CD4-positive, alpha-beta T cell treated with Interleukin-1 beta for 1 hour (primary cell): ENCODE measurements at places on chromosomes 13 and 19.

DNA sequence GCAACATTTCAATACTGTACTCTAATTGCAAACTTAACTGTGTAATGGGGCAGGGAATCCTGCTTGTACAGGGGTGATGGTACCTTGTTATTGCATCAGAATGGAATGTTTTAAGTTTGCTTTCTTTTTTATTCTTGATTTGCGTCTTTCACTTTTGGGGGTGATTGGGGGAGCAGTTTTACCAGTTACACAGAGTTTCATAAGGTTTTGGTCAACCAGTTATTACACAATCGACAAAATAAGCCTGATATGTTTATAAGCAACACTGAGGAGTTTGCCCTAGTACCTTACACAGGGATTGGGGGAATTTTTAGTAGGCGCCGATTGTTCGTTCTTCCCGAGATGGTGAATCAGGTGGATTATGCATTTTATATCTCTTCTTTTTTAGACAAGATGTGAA lies 2.7 kb downstream of the KLF5 start:
- no peak for DNase-seq

DNA sequence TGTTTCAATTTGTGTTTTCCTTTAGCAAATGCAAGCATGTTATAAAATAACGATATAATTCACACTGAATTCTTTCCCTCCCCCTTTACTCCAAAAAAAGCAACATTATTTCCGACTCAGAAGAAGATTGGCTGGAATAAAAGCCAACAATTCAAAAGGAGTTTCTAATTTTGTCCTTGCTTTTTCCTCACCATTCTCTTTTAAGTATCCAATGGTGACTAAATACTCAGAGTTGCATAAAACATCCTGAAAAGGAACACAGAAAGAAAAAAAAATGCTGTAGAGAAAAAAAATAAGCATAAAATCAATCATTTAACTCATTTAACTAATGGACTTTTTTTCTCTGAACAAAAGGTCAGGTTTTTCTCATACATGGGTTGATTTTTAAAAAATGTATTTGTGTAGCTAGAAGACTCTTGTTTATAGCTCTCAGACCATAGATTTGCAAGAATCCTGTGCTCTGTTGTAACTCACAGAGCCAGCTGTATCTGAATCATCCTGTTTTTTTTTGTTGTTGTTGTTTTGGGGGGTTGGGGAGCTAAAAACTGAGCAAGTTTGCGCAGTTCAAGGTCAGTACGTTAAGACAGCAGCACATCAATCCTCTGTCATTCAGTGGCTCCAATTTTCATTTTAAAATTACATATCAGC lies 108.1 kb downstream of the PCDH17 start:
- no peak for DNase-seq

DNA sequence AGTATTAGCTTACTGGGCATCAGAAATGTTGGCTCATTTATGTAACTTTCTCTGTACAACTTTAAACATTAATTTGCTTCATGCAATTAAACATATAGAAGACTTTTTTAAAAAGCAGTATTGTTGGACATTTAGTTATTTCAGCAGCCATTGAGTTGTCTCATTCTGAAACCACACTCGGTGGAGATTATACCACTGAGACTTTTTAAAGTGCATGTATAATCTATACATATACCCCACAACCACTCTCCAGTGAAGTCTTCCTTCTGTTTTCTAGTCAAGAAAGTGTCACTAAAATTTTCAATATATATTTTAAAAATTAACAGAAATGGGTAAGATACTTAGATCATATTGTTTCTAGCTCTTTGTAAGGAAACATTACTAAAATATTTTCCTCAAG lies 15.5 kb downstream of the SETDB2 start:
- DNase-seq = no peak

DNA sequence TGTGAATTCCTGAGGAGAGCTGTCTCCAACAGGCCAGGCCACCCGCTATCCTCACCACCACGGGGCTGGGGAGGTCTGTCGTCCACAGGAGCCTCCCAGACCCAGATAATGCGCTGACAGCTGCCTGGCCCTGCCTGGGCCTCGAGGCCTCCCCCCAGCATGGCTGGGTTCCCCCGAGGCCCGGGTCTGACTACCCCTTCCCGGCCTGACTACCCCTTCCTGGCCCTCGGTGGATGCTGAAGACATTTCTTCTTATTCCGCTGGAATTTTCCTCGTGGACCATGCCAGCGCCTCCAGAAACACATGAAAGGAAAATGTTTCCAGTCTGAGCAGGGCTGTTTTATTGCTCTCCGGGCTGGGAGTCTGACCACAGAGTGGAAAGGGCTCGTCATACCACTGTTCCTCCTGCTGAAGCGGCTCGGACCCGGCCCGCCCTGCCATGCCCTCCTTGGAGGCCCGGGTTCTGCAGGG lies 16.8 kb upstream of the COMP start:
- DNase-seq = no peak

DNA sequence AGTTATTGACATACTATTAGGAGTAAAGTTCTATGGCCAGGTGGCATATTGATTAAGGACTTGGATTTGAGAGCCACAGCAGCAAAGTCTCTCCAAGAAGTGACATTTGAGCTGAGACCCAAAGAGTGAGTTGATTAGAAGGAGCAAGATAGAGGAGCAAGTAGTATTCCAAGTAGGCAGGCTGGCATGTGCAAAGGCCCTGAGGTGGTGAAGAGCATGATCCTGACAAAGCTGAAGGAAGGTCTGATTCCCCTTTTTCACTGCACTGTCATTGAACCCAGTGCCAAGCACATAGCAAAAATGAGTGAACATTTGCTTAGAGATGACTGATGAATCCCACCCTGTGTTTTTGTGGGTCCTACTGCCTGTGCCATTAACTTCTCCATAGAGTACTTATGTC lies 4.7 kb downstream of the ZNF543 start:
- DNase-seq = no peak

- DNase-seq = no peak
These were observed 129.4 kb downstream of the SHISA2 start for GRCh38 chr13:25922376-25922775.

DNA sequence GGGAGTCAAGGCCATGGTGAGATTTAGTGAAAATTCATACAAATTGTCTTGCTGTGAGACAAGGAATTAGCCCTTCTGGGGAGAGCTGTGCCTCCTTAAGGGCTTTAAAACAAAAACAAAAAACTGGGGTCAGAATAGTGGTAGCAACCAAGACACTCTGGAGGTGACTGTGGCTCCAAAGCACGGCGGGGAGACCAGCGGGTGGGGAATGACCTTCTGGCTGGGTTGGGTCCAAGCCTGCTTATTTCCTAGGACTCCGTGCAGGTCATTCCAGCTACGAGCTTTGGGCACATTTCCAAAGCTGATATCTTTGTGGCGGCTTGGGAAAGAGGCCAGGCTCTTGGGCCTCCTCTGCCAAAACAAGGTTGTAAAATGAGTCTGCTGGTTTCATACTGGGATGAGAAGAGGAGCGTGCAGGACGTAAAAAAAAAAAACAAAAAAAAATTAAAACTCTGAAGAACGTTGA lies 348.3 kb downstream of the UQCRFS1 start:
- DNase-seq = no peak

DNA sequence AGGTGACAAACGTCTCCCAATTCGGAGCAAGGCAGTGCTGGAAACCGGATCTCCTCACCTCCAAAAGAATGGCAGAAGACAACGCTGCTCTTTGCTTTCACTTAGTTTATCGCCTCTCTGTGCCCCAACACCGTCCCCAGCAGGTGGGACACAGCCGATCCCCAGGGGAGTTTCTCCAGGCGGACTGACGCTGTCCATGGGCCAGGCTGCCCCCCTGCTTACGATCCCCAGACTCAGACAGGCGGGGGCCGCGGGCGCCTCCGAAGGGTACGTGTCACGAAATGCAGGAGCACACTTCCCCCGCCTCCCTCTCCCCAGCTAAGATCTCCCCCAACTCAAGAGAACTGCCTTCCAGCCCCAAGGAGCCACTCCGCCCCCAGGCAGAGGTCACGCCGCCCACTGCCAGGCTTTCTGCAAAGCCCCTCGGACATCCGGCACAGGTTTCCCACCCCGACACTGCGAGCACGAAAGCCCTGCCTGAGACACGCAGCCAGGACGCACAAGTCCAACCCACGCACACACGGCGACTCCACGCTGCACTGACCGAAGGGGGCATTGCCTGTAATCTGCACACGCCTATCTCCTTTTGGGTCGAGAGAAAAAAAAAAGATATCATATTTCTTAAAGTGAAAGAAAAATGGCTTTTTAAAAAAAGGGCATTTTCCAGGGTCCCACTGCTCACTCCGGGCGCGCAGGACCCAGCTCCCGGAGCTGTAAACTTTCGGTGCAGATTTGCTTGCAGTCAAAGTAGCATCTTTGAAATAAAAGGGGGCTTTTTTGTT lies 2.0 kb downstream of the SPRY2 start:
- DNase-seq = no peak

DNA sequence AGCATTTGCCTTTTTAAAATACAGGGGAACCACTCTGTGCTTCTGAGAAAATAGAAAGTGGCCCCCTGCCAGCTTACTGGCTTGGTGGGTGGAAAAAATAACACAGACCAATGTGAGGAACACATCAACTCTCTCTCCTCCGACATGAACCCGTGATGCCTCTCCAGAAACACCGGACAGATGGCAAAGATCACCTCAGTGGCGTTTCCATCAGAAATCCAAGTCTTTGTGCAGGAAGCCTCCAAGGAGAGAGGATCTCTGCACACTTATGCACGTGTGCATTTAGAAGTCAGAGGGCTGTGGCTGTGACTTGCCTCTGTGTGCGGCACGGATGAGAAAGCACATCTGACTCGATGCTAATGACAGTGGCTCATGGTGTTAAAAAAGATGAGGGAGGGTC lies 112.3 kb upstream of the KLF12 start:
- DNase-seq = no peak

- DNase-seq = no peak
These were observed 3.7 kb upstream of the PLAUR start for GRCh38 chr19:43673637-43674036.

DNA sequence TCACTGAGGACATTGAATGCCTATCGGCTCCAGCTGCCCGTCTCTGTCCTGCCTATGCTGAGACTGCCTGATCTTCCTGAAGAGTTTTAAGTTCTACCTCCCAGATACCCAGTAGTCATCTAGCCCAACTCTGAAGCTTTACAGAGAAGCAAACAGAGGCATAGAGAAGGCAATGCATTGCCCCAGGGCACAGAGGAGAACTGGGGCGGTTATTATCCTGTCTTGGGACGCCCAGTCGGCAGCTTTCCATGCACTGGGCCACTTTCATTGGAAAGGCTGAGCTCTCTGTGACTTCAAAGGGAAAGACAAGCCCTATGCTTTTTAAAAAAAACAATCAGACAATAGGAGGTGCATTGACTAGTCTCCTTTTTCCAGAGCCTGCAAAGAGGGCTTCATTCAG lies 71.6 kb downstream of the HSPH1 start:
- DNase-seq = no peak

GRCh38 chr19:40229484-40229883 lies 3.0 kb upstream of the CCNP start:
- DNase-seq = no peak

GRCh38 chr19:3365836-3366752 lies at the start of gene NFIC:
TSS of gene NFIC (plus strand) at chr19:3366583. CDS start at chr19:3366637, 54 bp downstream.
- DNase-seq = peak; percentile 40

- no peak for DNase-seq
These were observed 20.5 kb downstream of the EDNRB start for GRCh38 chr13:77898097-77898496.

DNA sequence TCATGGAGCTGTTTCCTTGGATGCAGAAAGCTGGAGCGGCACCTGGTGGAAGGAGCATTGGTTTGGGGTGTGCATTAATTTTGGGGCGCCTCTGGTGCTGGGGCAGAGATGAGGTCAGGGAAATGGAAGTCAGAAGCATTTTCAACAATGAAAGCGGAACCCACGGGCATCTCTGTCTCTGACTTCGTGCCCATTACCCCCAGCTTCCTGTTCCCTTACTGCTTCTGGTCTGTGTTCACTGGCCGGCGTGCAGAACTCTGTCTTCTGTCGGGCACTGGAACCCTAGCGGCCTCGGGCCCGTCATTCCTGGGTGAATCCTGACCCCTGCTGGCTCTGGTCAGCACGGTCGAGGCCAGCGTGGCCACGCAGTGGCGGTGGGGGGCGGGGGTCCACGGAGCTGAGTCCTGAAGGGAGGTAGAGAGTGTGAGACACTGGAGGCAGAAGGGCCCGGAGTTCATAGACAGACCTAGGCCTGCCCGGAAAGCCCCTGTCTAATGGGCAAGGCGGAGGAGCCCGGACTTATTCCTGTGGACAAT lies 7.9 kb upstream of the LINGO3 start:
- peak; percentile 31 for DNase-seq

DNA sequence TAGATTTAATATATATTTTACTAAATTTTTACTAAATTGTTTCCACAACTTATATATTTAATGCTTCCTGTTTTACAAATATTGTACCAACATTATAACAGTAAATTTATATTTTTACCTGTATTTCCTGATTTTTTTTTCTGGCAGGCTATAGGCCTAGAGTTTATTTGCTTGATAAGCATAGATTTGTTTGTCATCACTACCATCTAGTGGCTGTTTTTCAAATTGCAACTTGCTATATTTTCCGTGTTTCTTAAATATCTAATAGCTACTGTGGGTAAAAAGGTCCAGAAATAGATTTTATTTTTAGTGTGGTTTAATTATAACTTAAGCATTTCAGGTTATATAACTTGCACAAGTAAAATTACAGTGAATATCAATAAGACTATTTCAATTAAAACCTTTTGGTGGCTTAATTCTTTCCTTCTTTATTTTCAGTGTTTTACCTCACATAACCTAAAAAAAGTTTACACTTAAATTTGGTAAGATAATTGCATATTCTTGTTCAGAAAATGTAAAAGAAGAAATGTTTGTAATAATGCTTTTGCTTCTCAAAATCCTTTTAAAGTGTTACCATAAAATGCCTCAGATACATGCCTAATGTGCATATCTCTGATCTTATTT lies 60.6 kb downstream of the NDFIP2 start:
- DNase-seq = no peak

GRCh38 chr13:33536601-33537000 lies 251.0 kb upstream of the STARD13 start:
- DNase-seq = no peak

DNA sequence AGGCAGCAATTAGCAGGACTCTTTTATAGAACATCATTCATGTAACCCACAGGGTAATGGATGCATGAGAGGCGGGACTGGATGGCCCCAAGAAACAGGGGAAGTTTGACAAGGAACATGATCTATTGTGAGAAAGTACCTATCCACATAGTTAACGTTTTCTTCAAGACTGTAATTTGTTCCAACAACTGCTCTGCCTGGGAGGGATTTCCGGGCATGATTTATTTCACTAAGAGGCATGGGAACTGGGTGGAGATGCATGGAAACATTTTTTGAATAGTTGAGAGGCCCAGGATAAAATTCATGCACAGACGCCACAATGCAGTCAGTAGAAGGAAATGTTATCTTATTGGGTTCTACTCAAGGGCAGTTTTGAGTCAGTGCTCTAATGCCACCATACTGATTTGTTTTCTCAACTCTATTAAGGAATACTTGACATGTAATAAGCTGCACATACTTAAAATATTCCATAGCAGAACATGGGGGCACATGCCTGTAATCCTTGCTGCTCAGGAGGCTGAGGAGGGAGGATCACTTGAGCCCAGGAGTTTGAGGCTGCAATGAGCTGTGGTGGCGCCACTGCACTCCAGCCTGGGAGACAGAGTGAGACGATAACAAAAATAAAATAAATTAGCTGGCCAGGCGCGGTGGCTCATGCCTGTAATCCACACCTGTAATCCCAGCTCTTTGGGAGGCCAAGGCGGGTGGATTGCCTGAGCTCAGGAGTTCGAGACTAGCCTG lies 9.9 kb upstream of the ATG4D start:
- no peak for DNase-seq
